Activated CD4-positive, alpha-beta T cell treated with anti-CD3 and anti-CD28 coated beads, Interleukin-2, amount 50 U/mL, for 24 hours (primary cell): ENCODE measurements at places on chromosomes 4 and X.

- no peak for DNase-seq
These were observed 5.8 kb downstream of the ADRA2C start for GRCh38 chr4:3771939-3772495.

DNA sequence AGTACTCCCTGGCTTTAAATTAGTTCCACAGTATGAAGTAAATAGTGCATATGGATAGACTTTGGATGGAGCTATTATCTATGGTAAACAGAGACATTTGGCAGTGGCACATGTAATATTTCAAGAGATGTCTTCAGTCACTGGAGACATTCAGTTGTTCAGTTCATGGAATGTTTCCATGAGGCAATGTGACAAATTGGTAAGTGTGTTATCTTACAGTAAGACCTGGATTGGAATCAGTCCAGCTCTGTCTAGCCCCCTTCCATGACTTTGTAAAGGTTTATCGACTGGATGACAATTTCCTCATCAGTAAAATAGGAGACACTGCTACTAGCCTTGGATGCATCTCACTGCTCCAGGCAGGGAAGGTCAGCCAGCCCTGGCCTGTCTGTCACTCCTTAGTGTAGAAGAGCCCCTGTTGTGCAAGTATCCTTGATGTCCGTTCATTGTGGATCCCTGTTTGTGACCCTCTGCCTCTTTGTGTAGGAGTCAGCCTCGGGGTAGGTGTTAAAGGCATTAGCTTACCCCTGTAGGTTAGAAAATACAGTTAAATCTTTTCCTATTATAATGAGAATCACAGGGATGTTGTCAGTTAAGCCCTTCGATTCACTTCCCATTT lies 335.9 kb downstream of the ANK2 start:
- no peak for DNase-seq

DNA sequence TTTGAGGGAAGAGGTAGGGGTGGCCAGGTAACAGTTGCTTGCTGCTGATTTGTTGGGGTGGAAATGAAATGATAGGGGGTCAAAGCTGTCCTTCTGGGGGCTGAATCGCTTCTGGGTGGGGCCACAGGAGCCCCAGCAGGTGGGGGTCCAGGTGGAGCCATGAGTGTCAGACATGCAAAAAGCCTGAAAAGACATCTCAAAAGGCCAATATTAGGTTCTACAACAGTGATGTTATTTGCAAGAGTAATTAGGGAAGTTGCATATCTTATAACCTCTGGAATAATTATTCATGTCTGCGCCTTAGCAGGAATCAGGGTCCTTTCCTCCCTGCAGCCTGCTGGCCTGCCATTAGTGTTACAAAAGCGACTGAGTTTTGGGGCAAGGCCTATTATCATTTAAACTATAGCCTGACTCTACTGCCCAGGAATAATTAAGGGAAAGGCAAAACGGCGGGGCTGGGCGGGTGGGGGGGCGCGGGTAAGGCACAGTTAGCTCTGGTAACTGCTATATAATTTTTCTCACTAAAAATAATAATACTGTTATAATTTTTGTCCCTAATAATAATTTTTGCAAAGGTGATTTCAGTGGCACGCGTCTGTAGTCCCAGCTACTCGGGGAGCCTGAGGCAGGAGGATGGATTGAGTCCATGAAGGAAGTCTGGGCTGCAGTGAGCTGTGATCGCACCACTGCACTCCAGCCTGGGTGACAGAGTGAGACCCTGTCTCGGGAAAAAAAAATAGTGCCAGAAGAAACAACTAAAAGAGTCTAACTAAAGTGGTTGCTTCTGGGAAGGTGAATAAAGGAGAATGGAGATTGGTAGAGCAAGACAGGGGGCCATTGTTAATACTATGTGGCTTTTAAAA lies 145.7 kb downstream of the MAGEB17 start:
- no peak for DNase-seq

GRCh38 chr4:69098470-69098869 lies 2.2 kb downstream of the UGT2B7 start:
- no peak for DNase-seq

DNA sequence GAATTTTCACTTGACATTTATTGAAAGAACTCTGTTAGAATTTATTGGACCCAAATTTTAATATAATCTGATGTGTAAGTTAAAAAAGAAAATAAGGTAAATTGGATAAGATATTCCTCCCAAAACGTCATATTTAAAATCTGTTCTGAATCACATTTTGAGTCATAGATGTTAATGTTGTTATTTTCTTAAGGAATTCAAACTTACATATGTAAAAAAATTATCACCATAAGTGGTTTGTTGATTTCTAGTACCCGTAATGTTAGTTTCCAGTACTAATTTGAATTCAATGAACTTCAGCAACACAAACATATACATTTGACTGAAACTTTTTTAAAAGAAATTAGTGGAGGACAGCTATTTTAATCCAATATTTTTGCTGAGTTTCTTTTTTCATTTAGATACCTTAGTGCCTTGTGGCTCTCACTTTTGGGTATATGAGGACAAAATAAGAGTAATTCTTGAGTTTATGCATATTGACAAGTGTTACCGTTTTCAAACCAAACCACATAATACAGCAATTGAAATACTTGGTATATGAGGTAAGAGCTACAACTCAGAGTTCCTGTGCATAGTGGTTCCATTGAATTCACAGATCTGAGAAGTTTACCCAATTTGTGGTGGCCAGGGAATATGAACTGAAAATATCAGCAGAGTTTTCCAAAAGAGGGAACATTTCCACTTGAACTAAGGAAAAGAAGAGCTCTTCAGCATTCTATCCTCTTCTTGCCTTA lies 71.8 kb downstream of the C4orf46 start:
- no peak for DNase-seq

DNA sequence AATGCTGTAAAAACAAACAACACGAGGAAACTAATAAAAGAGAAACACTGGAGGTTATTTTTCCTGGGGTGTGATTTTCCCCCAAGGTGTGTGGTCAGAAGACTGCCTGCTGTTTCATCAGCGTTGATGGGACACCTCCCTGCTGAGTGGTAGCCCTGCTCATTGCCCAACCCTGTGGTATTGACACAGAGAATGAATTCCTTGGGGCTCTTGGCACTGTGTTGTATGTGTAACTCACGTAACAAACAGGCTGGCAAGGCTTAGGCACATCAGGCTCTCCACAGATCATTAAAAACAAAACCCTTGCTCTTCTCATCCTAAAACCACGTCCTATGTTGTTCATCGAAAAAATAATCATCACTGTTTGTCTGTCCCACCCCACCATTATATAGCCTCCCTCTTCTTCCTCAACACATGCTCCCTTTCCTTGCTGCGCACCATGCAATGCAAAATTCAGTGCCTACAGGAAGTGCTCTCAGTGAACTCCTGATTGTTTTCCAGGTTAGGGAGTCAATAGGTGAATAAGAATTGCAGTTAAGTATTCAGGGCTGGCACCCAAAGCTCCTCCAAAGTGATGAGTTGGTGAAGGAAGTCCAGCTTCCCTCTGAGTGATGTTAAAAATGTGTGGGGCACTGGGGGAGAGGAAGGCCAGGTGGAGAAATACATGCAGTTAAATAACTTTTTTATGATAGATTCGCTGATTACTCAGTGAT lies 11.4 kb upstream of the PUDP start:
- DNase-seq = no peak

GRCh38 chr4:13322681-13323101 lies 161.4 kb downstream of the RAB28 start:
- DNase-seq = no peak

- DNase-seq = no peak
These were observed 215.5 kb downstream of the SPATA18 start for GRCh38 chr4:52266537-52267137.

GRCh38 chrX:150036181-150036580 lies 97.9 kb upstream of the EOLA2 start:
- DNase-seq = no peak

DNA sequence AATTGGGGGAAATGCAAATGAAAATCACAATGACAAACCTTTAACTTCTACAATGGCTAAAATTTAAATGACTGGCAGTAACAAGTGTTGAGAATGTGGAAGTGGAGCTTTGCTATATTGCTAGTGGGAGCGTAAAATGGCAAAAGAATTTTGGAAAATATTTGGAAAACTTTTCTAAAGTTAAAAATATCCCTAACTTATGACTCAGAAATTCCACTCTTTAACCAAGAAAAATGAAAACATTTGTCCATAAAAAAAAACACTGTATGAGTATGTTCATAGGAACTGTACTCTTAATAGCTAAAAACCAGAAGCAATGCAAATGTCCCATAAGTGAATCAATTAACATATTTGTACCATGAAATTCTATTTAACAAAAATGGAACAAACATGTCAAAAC lies 3.6 kb downstream of the TBCK start:
- no peak for DNase-seq

DNA sequence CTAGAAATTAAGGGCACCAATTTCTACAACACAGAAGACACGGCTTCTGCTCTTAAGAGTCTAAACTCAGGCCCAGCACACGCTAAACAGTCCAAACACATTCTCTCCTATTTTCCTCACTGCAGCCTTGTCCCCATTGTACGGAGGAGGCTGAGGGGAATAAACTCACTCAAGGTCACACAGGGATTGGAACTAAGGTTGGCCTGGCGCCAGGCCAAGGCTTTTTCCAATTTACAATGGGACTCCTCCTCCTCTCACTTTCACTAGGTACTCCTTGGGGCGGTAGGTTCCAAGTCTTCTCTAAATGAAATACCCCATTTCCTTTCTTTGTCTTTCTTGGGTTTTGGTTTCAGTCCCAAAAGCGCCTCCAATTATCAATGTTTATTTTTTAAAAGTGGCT lies 48.7 kb upstream of the CRMP1 start:
- no peak for DNase-seq

DNA sequence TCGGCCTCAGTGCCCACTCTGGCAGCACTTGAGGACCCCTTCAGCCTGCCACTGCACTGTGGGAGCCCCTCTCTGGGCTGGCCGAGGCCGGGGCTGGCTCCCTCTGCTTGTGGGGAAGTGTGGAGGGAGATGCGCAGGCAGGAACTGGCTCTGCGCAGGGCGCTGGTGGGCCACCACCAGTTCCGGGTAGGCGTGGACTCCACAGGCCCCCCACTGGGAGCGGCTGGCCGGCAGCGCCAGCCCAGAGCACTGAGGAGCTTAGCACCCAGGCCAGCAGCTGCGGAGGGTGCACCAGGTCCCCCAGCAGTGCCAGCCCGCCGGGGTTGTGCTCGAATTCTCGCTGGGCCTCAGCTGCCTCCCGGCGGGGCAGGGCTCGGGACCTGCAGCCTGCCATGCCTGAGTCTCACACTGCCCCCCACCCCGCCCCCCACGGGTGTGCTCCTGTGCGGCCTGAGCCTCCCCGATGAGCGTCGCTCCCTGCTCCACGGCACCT lies 216.9 kb upstream of the TACR3 start:
- DNase-seq = no peak

DNA sequence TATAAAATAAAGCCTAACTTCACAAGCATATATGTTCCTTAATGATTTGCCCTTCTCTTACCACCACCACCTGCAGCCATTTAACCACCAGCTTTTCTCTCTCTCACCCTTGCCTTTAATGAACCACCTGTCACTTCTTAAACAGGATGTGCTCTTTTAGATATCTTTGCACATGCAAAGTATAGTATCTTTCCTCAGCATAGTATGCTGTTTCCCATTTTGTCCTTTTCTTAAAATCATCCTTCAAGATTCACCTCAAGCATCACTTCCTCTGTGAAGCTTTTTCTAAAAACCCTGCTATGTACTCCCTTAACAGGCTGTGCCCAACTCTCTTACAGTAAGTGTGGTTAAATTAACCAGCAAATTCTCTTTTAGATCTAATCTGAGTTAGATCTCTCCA lies 8.2 kb upstream of the CNOT6L start:
- no peak for DNase-seq
